ENCODE measurements at places on chromosomes 16 and 17.

DNA sequence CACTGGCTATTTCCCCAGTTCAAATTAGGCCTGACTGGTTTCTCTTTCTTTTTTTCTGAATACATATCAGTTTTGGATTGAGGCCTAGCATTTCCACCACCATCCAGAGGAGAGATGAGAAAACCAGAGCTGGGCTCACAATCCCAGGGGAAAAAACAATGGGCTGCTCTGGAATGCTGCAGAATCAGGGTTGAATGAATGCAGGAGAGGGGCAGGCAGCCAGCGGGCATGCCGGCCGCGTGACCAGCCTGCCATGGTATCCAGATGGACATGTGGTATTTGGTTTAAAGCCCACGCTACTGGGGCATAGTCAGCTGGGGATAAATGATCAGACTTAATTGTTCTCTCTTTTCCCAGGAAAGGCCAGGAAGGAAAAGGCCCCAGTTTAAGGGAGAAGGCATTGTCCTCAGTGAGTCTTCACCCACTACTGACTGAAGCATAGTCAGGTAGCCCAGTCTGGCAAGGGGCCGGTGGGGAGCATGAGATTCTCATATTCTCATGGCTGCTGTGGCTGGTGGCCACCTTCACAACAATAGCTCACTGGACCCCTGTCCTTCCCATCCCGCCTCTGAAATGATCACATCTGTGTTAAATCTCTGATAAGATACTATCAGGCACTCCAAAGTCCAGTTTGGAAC is 38.7 kb upstream of the RHOT1 start:
- peak; percentile 25 for DNase-seq

DNA sequence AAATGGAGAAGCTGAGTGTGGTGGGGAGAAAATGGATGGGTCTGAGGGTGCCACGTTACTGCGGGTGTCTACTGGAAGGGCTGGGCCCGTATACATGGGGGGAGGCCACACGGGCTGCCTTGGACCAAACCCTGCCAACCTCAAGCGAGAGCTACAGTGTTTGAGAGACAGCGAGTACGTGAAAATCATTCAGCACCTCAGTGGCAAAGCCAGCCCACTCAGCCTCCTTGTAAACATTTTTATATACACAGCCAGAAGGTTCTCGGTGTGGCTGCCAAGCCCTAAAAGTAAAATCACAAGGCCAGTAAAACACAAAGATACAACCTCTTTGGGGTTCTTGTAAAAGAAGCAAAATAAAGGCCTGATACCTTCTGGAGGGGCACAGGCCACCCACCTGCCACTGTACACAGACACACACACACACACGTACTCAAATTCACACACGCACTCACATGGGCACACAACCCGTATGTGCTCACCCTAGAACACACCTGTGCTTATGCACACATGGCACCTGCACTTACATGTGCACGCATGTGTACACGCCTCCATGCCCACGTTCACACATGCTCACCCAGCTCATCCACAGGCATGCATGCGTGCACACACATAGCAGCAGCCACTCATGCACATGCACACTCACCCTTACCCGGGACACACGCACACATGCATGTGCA is 102.8 kb downstream of the GSG1L start:
- DNase-seq: no peak

DNA sequence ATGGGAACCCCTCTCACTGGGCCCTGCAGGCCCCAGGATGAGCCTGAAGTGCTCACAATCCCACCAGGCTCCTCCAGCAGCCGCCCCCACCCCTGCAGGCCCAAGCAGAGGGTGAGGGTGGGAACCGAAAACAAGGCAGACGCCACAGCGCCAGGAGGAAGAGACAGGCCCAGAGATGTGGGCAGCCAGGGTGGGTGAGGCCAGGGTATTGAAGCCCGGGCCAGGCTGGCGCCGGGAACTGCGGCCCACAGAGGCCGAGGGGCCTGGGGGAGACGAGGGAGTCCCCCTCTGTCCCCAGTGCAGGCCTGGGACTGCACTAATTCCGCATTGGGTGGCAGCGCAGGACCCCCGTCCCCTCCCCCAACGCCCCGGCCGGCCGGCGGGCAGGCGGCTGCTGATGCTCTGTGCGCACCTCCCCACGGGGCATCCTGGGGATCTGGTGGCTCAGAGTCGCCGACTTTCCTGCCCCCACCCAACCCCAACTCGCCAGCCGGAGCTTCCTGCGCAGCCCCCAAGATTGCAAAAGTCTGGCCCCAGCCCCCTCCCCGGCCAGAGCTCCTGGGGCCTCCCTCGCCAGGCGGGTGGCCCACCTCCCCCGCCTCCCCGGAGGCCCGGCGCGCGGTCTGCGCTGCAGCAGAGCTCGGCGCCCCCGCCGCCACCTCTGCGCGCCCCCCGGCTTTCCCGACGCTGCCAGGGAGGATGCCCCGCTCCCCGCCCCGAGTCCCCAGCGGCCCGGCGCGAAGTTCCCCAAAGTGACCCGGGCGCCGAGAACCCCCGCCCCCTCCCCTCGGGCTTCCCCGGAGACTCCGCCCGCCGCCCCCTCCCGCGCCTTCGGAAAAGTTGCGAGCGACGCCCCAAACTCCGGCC is 107.8 kb downstream of the ENGASE start:
- DNase-seq: no peak

GRCh38 chr17:43694081-43694870 is 32.6 kb upstream of the MEOX1 start:
- peak; percentile 80 for DNase-seq

DNA sequence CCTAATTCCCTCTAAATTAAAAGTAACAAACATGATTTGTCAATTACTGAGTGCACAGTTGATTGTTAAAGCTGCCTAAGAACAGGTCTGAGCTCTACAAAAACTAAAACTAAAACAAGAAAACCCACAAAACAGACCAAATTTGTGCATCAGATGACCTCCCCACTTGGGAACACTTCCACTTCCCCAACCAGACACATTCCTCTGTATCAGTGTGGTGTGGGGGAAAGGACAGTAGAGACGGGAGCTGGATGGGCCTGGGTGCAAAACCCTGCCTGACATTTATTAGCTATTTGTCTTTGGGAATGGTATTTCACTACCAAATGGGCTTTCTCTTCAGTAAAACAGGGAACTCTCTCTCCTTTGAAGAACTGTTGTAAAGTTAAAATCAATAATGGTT is 29.8 kb downstream of the STAT3 start:
- no peak for DNase-seq

GRCh38 chr17:10837921-10838320 is at the start of gene PIRT:
Gene PIRT, minus strand, starts transcription at chr17:10838087. Its CDS starts 12,442 bp downstream, at chr17:10825645.
- no peak for DNase-seq

- DNase-seq: peak; percentile 71
Observed at GRCh38 chr16:50152807-50153595, at the start of gene TENT4B. Gene TENT4B, plus strand, starts transcription at chr16:50153306. Its CDS starts 316 bp downstream, at chr16:50153622.

- no peak for DNase-seq
Observed at GRCh38 chr17:63826468-63827001, 696 bp upstream of the PSMC5 start.

DNA sequence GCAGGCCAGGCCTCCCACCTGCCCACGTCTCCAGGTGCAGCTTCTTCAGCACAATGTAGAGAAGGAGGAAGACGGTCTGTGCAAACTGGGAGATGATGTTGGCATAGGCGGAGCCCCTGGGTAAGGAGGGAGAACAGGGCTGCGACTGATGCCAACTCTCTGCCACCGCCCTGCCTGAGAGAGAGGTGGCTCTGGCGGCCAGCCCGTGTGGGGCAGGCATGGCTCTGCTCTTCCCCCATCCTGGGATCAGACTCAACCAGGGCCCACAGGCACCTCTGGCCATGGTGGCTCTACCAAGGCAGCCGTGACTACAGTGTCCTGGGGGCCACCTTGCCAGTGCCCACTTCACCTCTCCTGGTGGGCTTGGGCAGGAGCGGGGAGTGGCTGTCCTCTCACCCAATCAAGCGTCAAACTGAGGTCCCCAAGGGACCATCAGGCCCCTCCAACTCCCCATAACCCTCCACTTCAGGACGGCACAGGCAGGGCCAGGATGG is 8.6 kb downstream of the SLC47A2 start:
- DNase-seq: no peak

DNA sequence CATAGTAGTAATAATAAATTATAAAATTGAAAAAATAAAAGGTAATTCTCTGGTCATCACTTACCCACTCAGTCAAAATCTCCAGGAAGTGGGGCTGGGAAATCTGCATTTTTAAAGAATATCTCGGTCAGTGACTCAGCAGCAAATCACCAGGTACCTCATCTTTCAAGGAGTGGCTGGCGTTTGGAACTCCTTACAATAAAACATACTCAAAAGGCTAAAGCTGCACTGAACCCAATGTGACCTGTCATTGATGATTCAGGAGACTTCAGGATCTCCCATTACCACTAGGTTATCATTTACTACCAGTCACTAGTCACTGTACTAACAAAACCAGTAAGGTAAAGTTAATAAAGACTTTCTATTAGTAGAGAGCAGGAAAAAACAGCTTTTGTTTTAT is 21.5 kb upstream of the RFFL start:
- DNase-seq: no peak

DNA sequence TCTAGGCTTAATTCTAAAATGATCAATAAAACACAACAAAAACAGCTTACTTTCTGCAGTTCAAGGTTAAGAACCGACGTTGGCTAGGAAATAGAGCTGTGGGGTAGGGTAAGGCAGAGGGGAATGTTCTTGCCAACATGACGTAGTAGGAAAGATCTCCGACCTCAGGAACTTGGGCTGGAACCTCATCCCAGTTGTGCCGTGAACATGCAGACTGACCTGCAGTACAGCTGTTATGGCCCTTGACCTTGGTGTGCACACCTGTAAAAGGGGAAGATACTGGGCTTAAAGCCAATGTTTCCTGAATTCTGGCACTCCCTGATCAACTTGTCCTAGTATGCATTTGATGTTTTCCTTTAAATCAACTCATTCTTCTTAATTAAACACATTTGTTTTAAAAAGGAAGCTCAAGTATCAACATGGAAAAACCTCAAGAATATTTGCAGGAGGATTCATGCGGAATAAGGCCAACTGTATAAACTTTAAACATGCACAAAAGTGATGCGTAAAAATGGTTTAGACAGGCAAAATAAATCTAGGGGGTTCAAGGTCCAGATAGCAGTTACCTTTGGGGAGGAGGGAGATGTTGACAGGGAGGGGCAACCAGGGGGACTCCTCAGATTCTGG is 14.2 kb upstream of the SLC6A2 start:
- no peak for DNase-seq

DNA sequence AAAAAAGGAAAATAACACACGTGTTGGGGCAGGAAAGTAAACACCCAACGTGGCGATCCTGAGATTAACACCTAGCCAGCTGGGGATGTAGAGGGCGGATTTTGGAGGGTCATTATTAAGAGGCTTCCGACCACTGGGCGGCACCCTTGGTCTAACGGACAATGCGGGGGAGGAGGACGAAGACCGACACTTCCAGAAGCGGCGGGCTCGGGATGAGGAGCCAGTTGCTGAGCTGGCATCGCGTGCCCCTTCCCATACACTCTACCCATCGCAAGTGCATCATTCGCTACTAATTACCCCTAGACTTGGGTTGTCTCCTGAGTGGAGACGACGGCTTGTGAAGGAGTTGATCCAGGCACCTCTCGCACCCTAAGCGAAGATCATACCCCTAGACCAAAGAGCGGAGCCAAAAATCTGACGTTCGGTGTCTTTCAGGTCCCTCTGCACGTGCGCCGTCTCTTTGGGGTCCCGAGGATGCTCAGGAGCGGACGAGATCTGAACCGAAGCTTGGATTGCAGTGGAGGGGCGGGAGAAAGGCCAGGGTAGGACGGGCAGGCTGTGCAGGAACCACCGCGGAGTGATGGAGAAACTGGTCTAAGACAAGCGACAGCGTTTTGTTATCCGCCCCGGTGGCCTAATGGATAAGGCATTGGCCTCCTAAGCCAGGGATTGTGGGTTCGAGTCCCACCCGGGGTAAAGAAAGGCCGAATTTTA is 17.6 kb downstream of the ZNF213 start:
- DNase-seq: peak; percentile 47

DNA sequence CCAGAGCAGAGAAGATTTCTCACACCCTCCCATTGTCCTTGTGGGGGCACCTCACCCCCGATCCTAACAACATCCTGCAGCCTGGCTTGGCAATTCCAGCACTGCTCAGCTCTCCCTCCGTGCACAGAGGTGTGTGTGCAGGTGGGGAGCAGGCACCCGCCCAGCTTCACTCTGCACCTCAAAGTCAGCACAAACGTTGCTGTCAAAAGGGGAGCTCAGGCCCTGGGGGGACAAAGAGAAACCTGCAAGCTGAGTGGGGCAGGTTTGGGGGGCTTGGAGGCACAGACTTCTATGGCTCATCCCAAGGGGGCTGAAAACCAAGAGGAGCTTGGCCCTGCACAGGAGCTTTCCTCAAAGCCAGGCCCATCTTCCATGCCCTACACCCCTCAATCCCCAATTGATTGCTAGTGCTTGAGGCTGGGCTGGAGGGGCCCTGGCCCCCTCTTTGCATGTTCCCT is 231.9 kb upstream of the TNRC6C start:
- no peak for DNase-seq

DNA sequence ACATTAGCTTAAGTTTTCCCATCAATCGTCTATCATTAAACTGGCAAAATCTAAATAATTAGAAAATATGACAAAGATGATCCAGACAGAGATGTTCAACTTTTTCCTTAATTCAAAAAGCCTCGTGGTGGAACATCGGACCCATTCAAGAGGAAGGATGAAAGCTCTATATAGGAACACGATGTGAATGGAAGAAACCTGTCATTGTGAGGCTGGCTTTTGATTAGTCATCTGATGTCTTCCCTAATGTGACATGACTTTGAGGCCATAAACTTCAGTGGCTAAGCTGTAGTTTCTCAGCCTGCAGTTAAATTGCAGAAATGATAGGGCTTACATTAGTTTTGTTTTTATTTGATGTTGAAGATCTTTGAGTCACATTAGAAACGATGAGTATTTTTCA is 1.0 kb downstream of the AMZ2 start:
- DNase-seq: no peak

DNA sequence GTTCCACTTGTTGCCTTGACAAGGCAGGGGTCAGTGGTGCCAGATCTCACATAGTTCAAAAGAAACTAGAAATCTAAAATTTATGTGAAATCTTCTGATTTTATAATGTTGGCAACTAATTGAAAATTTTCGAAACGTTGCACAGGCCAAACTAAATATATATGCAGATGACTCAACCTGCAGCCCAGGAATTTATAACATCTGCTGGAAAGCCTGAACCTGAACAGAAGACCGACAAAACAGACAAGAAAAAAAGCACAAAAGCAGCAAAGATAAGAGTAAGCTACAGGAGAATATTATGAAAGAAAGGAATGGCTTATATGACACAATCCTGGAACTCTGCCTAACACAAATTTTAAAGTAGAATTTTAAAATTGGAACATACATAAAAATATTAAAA is 207.6 kb downstream of the CEP112 start:
- no peak for DNase-seq

DNA sequence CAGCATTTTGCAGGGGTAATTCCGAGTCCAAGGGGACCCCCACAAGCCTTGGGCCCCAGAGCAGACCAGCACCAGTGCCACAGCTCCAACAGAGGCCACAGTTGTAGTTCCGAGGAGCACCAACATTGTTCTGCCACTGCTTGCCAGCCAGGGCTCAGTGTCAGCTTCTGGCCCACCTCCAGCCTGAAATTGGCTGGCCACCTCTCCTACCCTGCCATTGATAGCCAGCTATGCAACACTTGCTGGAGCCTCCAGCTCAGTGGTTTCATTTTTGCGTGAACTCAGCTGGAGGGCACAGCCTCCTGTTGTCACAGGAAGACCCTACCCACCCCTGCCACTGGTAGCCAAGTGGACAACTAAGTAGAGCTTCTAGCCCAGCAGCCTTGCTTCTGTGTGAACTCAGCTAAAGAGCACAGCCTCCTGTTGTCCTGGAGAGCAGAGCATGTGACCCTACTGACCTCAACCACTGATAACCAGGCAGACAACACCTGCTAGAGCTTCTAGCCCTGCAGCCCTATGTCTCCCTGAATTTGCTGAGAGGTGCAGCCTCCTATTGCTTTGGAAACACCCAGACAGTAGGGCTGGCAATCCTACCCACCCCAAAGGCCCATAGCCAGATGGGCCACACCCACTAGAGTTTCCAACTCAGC is 24.9 kb downstream of the HYDIN start:
- peak; percentile 9 for DNase-seq
